Chondrocyte (in vitro differentiated cells): ENCODE measurements at places on chromosomes 4 and X. TPM values are rescaled to one million over a fixed set of nuclear protein-coding genes. Genes with fewer than 3 reads are reported as not detected.
A peak's percentile ranks its signal among the peaks of the same experiment; 100 is the strongest.

DNA sequence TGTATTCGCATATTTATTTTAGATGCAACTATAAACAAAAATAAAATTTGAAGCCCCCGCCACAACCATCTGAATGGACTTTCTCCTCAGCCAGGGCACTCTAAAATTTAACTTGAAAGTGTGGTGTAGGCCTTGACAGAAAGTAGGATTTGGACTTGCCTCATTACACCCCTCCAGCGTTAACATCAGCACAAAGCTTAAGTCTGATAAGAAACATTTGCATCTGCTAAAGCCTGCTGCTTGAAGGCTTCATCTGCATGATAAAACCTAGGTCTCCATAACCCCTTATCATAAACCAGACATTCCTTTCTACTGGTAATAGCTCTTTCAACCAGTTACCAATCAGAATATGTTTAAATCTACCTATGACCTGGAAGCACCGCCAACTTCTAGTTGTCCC lies 1046.5 kb downstream of the FAT4 start:
- DNase-seq = no peak

GRCh38 chrX:10569946-10570345 lies 50.4 kb downstream of the MID1 start:
- DNase-seq = no peak

GRCh38 chr4:44563496-44563895 lies 87.9 kb downstream of the YIPF7 start:
- no peak for DNase-seq

- no peak for DNase-seq
Measured at GRCh38 chr4:180377741-180378140, 1865.5 kb upstream of the TENM3 start.

GRCh38 chrX:154986826-154987575 lies 35.5 kb downstream of the F8 start:
- no peak for DNase-seq

GRCh38 chrX:48530736-48531135 lies 8.8 kb upstream of the TBC1D25 start:
- no peak for DNase-seq

DNA sequence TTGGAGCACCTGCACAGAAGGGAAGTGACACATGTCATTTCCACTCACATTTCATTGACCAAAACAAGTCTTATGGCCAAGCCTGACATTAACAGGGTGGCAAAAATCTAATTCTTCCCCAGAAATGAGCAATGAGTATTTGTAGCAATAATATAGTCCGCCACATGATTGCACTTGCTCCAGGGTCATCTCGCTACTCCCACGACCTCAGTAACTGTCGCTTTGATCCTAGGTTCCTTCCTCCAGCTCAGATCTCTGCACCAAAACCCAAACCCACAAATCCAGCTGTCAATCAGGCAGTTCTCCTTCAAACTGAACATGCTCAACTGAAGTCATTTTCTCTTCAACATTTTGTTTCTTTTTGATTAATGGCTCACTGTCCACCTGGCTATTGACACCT lies 25.2 kb upstream of the PTTG2 start:
- DNase-seq = no peak

- DNase-seq = no peak
Measured at GRCh38 chr4:35541888-35542213, 702.5 kb downstream of the ARAP2 start.

DNA sequence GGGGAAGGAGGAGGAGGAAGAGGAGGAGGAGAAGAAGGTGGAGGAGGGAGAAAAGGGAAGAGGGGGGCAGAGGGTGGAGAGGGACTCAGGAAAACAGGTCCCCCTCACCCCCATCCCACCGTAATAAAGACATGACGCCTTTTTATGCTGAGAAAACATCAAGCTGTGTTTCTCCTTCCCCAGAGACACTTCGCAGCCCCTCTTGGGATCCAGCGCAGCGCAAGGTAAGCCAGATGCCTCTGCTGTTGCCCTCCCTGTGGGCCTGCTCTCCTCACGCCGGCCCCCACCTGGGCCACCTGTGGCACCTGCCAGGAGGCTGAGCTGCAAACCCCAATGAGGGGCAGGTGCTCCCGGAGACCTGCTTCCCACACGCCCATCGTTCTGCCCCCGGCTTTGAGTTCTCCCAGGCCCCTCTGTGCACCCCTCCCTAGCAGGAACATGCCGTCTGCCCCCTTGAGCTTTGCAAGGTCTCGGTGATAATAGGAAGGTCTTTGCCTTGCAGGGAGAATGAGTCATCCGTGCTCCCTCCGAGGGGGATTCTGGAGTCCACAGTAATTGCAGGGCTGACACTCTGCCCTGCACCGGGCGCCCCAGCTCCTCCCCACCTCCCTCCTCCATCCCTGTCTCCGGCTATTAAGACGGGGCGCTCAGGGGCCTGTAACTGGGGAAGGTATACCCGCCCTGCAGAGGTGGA lies 45.3 kb upstream of the SHOX start:
- DNase-seq = no peak

DNA sequence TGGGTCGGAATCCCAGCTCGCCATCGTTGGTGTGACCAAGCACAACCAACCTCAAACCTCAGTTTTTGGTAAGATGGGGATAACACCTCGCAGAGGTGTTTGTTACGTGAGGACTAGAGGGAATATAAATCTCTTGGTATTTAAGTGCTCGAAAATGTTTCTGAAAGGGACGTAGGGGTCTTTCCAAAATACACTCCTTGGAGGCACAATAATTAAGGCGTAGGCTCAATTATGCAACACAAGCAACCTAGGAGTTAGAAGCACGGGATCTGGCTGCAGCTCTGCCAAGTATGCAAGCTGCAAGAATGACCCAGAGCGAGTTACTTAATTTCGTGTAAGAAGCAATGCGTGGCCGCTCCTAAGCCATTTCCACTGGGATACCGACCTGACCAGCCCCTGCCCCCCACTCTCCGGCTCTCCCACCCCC lies 552 bp downstream of the ADH5 start:
- no peak for DNase-seq

DNA sequence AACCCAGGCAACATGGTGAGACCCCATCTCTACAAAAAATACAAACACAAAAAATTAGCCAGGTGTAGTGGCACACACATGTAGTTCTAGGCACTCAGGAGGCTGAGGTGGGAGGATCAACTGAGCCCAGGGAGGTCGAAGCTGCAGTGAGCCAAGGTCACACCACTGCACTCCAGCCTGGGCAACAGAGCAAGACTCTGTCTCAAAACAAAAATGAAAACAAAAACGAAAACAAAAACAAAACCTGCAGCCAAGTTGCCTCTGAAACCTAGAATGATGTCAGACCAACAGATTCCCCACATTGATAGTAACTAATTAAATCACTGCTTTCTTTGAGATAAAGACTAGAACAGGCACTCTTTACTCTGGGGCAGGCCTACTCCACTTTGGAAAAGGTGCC lies 104.5 kb downstream of the AMELX start:
- no peak for DNase-seq

DNA sequence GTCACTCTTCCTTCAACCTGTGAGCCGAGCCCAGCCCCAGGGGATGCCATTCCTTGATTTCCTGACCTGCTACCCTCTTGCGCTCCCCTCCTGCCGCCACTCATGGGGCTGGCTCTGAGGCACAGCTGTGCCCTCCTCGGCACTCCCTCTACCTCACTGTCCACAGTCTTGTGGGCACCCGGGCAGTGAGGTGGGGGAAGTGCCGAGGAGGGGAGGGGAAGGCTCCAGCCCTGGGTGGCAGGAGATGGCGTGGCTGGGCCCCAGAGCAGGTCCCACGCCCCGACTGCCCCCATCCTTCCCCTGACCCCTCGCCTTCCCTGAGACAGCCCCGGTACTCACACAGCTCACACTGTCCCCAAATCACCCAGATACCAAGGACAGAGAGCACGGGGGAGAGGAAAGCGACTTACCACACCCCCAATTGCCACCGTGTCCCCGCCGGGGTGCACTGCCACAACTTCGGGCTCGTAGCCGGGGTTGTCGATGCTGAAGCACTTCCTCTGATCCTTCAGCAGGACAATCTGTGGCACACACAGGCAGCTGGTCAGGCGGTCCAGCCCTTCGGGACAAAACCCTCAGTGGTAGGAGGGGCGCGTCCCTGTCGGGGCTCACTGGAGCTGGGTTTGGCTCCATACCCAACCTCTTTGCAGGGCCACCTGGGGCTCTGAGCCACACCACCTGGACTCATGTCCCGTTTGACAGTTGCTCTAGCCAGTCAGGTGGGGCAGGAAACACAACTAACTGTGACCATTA lies 37.9 kb downstream of the WDR1 start:
- DNase-seq = peak; percentile 83

DNA sequence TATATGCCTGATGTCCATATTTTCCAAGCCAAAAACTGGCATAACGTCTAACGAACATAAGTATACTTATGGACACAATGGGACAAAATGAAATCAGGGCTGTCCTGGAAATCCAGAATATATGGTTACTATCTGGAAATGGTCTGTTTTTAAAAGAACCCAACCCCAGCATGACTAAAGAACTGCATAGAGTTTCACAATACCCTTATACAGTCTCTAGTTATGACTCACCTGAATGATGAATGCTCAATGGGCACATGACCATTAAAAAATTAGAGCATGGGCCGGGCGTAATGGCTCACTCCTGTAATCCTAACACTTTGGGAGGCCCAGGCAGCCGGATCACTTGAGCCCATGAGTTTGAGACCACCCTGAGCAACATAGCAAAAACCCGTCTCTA lies 31.8 kb downstream of the AMMECR1 start:
- no peak for DNase-seq

DNA sequence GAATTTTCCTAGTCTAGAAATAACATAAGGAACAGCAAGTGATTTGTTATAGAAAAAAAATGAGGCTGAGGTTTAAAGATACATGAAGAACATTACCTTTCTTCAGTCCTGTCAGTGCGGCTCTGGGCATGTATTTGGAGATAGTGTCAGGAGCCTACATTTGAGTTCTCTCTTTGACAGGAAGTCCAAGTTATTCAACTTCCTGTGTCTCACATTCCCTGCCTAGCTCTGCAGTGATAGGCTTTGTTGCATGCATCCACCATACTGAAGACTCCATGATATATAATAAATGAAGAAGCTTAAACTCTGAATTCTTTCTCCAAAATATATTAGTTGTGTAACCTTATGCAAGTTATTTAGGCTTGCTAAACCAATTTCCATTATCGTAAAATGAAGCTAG lies 148.7 kb downstream of the RELL1 start:
- DNase-seq = no peak

DNA sequence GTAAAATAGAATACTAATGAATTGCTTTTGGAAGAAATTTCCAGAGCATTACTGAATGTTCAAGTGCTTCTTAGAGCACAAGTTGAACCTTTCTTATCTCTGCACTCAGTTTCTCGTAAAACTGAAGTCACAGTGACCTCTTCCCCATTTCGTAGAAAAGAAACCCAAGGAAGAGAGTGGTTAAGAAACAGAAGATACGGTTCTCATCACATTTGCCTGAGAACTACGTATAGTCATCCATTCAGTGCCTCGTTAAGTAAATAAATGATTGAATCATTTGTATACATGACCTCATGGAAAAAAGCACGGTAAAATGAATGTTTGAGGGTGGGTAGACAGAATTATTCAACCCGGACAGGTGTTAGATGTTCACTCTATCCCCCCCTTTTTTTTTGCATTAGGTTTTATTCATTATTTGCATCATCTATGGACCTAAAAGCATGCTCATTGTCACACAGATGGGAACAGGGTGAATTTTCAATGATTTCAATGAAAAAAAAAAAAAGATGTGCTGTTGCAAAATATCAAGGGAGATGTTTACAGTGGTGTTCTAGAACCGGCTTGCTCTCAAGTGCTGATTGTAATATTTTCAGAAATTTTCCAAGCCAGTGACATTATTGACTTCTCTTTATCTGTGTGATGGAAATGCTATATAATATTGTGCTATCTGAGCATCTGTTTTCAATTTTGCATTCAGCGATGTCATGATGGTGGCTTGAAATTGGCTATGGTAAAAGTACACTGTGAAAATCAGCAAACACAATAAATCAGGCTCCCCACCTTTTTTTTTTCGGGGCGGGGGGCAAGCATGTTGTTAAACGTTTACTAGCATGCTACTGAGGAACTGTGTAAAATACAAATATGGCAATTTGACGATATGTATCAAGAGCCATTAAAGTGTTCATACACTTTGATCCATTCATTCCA lies 4.3 kb downstream of the RHOH start:
- no peak for DNase-seq

GRCh38 chr4:57061395-57061794 lies 48.8 kb downstream of the IGFBP7 start:
- no peak for DNase-seq

DNA sequence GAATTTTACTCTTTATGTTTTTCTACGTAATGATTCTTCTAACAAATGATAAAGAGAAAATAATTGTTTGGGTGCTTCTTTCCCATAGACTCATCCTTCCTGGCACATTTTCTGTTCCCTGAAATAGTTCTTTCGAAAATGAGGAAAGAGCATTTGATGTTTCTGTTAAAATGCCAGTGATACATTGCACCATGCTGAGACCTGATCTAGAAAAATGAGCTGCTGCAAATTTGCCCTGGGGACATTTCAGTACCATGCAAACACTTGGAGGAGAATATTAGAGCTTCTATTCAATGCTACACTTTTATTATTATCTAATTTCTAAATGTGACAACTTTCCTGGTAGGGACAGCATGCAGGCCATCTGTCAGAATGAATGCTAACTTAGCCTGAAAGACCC lies 83.3 kb downstream of the C4orf33 start:
- DNase-seq = no peak

GRCh38 chrX:131058136-131058868 lies at the start of gene ARHGAP36:
TSS of gene ARHGAP36 (plus strand) at chrX:131058346. CDS start at chrX:131081666, 23,320 bp downstream.
- DNase-seq = no peak

- DNase-seq = no peak
Measured at GRCh38 chr4:38666766-38667084, 2.7 kb downstream of the KLF3 start.

- no peak for DNase-seq
Measured at GRCh38 chrX:10177601-10178000, 20.8 kb downstream of the CLCN4 start.

DNA sequence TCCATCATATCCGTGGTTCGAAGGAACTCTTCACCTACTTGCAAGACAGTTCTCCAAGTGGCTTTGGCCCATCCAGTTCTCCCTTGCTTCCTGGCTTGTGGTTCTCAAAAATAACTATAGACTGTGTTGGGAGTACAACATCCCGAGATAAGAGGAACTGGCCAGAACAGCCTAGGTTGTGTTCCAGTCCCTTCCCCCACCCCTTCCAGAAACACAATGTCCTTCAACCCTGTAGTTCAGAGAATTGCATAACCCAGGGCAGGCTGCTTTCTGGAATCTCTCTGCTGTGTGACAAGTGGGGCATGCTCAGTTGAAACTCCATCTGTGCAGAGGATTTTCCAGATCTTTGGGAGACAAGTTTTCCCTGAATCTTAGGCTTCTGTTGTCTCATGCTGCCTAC lies 206.5 kb downstream of the PCDH10 start:
- no peak for DNase-seq

- DNase-seq = no peak
Measured at GRCh38 chrX:63746278-63746677, 38.7 kb downstream of the ARHGEF9 start.

Gene CT45A3
- total RNA-seq = not detected in 3 replicates

Gene CLGN
- 0.41 to 0.89 TPM (median 0.60 TPM) in 3 replicates for total RNA-seq

Gene MAGEA2
- total RNA-seq = not detected in 3 replicates

Gene ATP2B3
- 0.17 to 0.46 TPM (median 0.37 TPM) in 3 replicates for total RNA-seq

Gene AFP
- total RNA-seq = 1.3 TPM in 1 of 3 replicates, not detected in the others

Gene ALB
- total RNA-seq = not detected in 3 replicates

Gene RBM41
- total RNA-seq = 11.8 to 13.5 TPM (median 12.6 TPM) in 3 replicates

Gene WNK3
- total RNA-seq = 5.7 to 6.0 TPM (median 5.7 TPM) in 3 replicates

Gene CWH43
- total RNA-seq = not detected in 3 replicates

Gene CLDN34
- not detected in 3 replicates for total RNA-seq

Gene PTCHD1
- total RNA-seq = 0.82 to 1.9 TPM in 2 of 3 replicates, not detected in the other

Gene SHOX
- 0.15 TPM in 1 of 3 replicates, not detected in the others for total RNA-seq

Gene AR
- total RNA-seq = 3.3 to 4.2 TPM (median 4.0 TPM) in 3 replicates

Gene ARL13A
- not detected in 3 replicates for total RNA-seq

Gene DUX4
- not detected in 3 replicates for total RNA-seq

Gene CLDN24
- total RNA-seq = not detected in 3 replicates

Gene MAGEB10
- not detected in 3 replicates for total RNA-seq
